T-helper 17 cell (primary cell): ENCODE measurements at places on chromosomes 12 and 14. TPM values are rescaled to one million over a fixed set of nuclear protein-coding genes. Genes with fewer than 3 reads are reported as not detected.

The KRT6A gene
- not detected for total RNA-seq

The ACOT4 gene
- 1.1 TPM for total RNA-seq

The LRP1 gene
- 11.6 TPM for total RNA-seq

The FOXA1 gene
- not detected for total RNA-seq

The KRT84 gene
- not detected for total RNA-seq
